Cardiac muscle cell (in vitro differentiated cells and primary cell): ENCODE measurements at places on chromosomes 5 and 9. TPM values are rescaled to one million over a fixed set of nuclear protein-coding genes. Genes with fewer than 3 reads are reported as not detected.

- no peak overlapping the region for H3K27ac ChIP-seq
These were observed 86.4 kb downstream of the ARRDC3 start for GRCh38 chr5:91296674-91297143.

DNA sequence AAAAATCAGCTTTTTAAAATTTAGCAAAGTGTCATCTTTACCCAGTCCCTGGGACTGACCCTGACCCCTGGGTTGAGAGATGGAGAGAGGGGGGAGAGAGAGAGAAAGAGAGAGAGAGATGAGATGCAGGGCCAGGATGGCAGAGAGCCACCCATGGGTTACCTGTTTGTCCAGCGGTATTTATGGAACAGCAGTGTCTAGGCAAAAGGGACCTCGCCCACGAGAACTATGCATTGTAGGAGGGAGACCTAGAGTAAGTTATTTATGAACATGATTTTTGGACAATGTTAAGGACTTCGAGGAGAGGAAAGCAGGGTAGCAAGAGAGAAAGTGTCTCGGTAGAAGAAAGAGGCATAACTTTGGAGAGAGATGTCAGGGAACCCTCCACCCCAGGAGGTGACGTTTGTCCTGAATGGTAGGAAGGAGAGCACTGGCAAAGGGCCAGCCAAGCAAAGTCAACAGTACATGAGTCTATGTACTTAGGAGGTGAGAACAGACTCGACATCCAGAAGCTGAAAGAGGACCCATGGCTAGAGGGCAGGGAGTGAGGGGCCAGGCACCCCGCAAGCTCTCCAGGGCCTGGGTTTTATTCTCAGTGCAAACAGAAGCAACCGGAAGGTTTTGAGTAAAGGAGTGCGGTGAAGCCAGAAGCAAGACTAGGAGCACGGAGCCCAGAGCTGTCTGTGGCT, 30.5 kb upstream of the MSX2 start:
- no peak for DNase-seq
- H3K27ac ChIP-seq, result peak overlapping the region; percentile 9
- peaks cover 33% of the 10 kb centered on the region for H3K4me1 ChIP-seq
- H3K36me3 ChIP-seq, result no peaks in the 10 kb centered on the region
- peaks cover 4% of the 10 kb centered on the region for H3K27me3 ChIP-seq

- no peaks in the 10 kb centered on the region for H3K27me3 ChIP-seq
- no peak overlapping the region for H3K27ac ChIP-seq
- no peak overlapping the region for H3K4me3 ChIP-seq
- H3K36me3 ChIP-seq, result no peaks in the 10 kb centered on the region
- no peaks in the 10 kb centered on the region for H3K4me1 ChIP-seq
These were observed 3.9 kb downstream of the TNC start for GRCh38 chr9:115114084-115114483.

GRCh38 chr5:54274944-54275343, 35.4 kb downstream of the ARL15 start:
- H3K4me1 ChIP-seq, result no peaks in the 10 kb centered on the region
- H3K36me3 ChIP-seq, result no peaks in the 10 kb centered on the region

- DNase-seq, result no peak
- no peak overlapping the region for H3K27ac ChIP-seq
- H3K4me1 ChIP-seq, result no peaks in the 10 kb centered on the region
- no peaks in the 10 kb centered on the region for H3K36me3 ChIP-seq
- peaks cover 63% of the 10 kb centered on the region for H3K27me3 ChIP-seq
These were observed 337.7 kb upstream of the KLF4 start for GRCh38 chr9:107827304-107827703.

DNA sequence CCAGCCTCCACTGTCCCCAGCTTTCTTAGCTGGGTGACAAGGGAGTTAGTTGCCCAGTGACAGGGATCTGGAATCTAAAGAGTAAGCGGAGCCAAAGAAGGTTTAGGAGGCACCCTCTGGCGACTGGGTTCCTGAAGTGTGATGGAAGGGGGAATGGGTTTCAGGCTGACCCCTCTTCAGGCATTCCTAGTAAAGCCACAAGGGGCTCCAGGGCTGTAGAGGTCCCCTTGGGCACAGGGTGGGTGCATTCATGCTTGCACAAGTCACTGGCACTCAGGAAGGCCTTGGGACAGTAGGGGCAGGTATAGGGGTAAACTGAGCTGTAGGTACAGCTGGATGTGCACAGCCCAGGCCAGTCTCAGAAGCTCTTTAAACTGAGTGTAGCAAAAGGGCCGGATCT, 74.2 kb downstream of the CPLANE1 start:
- peaks cover 92% of the 10 kb centered on the region for H3K36me3 ChIP-seq
- H3K4me1 ChIP-seq, result no peaks in the 10 kb centered on the region
- no peak for DNase-seq

- H3K4me1 ChIP-seq, result no peaks in the 10 kb centered on the region
- H3K27ac ChIP-seq, result no peak overlapping the region
- no peaks in the 10 kb centered on the region for H3K27me3 ChIP-seq
These were observed 1216.2 kb downstream of the MAT2B start for GRCh38 chr5:164721656-164722055.

DNA sequence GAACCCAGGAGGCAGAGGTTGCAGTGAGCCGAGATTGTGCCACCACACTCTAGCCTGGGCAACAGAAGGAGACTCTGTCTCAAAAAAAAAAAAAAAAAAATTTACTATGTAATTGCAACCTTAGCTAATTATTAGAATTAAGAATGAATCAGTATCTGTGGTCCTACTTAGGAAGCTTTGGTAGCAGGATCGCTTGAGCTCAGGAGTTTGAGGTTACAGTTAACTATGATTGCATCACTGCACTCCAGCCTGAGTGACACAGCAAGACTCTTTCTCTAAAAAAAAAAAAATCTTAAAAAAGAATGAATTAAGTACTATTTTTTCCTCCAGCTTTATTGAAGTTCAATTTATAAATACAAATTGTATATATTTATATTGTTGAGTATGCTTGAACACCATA, 16.7 kb downstream of the NDUFAF2 start:
- no peak overlapping the region for H3K4me3 ChIP-seq
- no peaks in the 10 kb centered on the region for H3K36me3 ChIP-seq
- H3K27ac ChIP-seq, result no peak overlapping the region
- no peaks in the 10 kb centered on the region for H3K4me1 ChIP-seq
- H3K27me3 ChIP-seq, result no peaks in the 10 kb centered on the region

DNA sequence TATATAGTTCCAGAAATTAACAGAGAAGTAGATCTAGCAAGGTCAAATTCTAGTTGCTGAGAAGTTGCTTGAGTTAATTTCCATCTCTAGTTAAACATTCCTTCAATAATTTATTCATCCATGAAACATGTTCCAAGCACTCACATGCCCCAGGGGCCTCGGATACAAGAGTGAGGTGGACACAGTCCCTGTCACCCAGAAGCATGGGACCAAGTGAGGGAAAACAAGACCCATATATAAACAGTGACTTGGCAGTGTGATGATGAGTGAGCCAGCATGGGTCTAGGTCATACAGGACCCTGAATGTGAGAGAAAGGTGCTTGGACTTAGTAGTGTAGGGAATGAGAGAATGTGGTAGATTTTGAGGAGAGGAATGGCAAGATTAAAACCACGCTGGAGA, 216.9 kb downstream of the TTLL11 start:
- H3K27ac ChIP-seq, result no peak overlapping the region
- H3K4me3 ChIP-seq, result no peak overlapping the region
- no peak for DNase-seq
- no peaks in the 10 kb centered on the region for H3K4me1 ChIP-seq

- H3K27me3 ChIP-seq, result no peaks in the 10 kb centered on the region
- DNase-seq, result no peak
- H3K27ac ChIP-seq, result no peak overlapping the region
- H3K36me3 ChIP-seq, result no peaks in the 10 kb centered on the region
- peaks cover 15% of the 10 kb centered on the region for H3K4me1 ChIP-seq
- no peak overlapping the region for H3K4me3 ChIP-seq
These were observed 90.1 kb upstream of the LMX1B start for GRCh38 chr9:126523611-126524111.

DNA sequence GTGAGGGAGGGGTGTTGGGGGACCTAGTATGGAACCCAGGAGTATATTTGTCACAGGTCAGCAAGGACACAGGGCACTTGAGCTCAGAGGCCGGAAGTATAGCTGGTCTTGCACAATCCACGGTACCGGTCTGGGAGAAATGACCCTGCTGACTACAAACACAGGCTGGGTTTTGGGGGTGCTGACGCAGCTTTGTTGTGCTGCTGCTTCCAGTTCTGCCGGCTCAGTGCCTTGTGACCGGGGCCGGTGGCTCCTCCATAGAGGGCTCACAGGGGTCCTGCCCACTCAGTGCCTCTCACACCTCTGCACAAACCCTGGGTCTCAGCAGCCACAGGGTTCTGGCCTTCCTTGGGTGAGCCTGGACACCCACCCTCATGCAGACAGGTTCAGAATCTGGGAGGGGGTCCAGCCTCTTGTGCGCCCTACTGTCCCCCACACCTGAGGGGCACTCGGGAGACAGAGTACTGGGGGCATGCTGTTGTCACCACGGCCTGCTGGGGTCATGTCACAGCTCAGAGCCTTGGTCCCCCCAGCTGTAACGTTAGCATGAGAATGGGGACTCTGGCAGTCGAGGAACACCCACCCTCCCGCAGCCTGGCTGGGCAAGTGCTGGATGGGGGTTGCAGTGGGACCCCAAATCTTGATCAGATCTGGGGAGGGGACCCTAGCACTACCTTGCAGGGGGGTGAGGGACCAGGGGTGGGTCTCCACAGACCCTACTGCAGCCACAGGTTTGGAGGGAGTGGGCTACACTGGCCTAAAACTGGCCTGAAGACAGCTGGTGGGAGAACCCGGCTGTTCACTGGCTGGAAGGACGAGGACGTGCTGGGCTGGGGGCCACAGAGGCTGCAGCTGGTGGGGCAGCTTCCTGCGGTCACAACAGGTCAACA, 17.7 kb downstream of the NINJ1 start:
- DNase-seq, result peak; percentile 84
- no peaks in the 10 kb centered on the region for H3K36me3 ChIP-seq
- H3K4me1 ChIP-seq, result peaks cover 3% of the 10 kb centered on the region
- no peaks in the 10 kb centered on the region for H3K27me3 ChIP-seq
- H3K4me3 ChIP-seq, result no peak overlapping the region
- no peak overlapping the region for H3K27ac ChIP-seq

The SLC6A18 gene
- not detected in 2 replicates for polyA plus RNA-seq
